ENCODE measurements at places on chromosomes 1 and 21.

DNA sequence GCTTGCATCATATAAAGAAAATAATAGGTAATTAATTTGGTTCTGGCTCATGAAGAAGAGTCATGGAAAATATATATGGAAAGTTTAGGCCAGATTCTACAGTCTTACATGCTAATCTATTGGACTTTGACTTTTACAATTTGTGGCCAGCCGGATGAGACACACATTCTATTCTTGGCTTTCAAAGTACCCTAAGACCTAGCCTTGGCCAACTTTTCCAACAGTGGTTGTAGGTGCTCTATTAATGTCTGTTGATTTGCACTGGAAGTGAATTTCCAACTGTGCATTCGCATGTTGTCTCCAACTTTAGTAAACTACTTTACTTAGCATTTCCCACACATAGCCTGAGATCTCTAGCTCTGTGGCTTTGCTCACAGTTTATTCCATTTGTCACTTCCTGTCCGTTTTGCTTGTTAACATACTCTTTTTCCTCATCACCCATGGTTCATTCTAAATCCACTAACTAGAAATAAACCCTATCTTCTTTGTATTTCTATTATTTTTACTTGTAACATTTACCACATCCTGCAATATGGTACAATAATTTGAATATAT lies 644.0 kb downstream of the PTPRC start:
- DNase-seq: no peak

- no peak for DNase-seq
Measured at GRCh38 chr1:243320224-243320623, 64.4 kb downstream of the SDCCAG8 start.

GRCh38 chr1:17066361-17067068 lies 12.7 kb upstream of the SDHB start:
- DNase-seq: no peak

DNA sequence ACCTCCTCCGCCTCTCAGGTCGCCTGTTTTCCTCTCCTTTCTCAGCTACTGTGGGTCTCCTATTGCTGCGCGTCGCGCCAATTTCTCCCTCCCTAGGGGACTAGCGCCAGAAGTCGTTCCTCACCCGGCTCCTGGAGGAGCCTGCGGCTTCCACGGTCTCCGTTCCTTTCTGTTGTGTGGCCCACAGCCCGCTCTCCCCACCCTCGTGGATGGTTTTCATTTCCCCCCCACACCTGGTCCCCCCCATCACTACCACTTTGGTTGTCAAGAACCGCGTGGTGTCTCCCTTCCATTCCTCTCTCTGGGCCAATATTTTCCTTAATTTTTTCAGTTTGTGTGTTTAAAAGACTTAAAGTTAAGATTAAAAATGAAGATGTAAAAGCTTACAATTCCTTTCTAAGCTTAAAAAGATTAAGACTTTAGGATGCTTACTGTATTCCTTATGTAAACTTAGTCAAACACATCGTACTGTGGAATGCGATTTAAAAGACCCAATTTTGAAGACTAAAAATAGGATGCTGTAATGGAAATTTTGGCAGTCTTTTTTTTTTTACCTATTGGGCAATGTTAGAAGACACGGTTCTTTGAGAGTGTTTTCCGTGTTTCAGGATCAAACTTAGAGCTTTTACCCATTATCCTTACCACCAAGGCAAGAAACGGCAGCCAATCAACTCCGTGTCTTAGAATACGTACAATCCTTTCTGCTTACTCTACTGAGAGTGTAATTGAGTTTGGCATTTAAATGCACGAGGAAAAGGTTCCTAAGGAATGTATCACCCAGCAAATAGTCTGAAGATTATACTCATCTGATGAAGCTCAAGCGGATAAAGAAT lies 773 bp downstream of the CNST start:
- DNase-seq: no peak

GRCh38 chr1:171207377-171207776 lies 22.3 kb downstream of the FMO2 start:
- no peak for DNase-seq

All from activated CD4-positive, alpha-beta T cell treated with anti-CD3 and anti-CD28 coated beads, Interleukin-2, amount 50 U/mL, for 4 hours (primary cell).